Right lobe of liver (tissue), 6 donors: ENCODE measurements at places on chromosomes 3 and 15. TPM values are rescaled to one million over a fixed set of nuclear protein-coding genes. Genes with fewer than 3 reads are reported as not detected.

GREM1 gene
- total RNA-seq = 1.3 TPM

- H3K27ac ChIP-seq = no peak overlapping the region
- no peaks in the 10 kb centered on the region for H3K4me1 ChIP-seq
- no peaks in the 10 kb centered on the region for H3K36me3 ChIP-seq
- H3K4me3 ChIP-seq = no peak overlapping the region
These were observed 18.2 kb upstream of the EHHADH start for GRCh38 chr3:185272033-185272432.

ITIH4 gene
- 3,236 TPM for total RNA-seq

- no peaks in the 10 kb centered on the region for H3K27me3 ChIP-seq
- H3K36me3 ChIP-seq = no peaks in the 10 kb centered on the region
- no peak for DNase-seq
- no peak overlapping the region for H3K27ac ChIP-seq
- no peak overlapping the region for H3K4me3 ChIP-seq
These were observed 280.2 kb downstream of the LSAMP start for GRCh38 chr3:116165135-116165534.

DCLK3 gene
- total RNA-seq = 0.34 TPM

DNA sequence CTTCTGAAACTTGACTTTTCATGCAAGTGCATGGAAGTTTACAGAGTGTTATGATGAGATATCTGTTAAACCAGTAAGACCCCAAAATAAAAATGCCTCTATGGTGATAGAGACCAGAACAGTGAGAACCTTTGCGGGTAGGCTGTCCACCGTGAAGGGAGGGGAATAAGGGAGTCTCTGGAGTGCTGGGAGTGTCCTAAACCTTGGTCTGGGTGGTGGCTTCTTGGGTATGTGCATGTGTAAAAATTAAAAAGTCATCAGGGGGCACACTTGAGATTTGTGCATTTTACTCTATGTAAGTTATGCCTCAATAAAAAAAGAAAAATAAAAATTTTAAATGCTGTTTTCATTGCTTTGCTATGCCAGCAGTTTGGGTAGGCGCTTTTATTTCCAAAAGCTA, 38.2 kb upstream of the BNC1 start:
- no peaks in the 10 kb centered on the region for H3K27me3 ChIP-seq
- DNase-seq = no peak
- H3K4me1 ChIP-seq = no peaks in the 10 kb centered on the region
- H3K4me3 ChIP-seq = no peak overlapping the region
- H3K27ac ChIP-seq = no peak overlapping the region

DNA sequence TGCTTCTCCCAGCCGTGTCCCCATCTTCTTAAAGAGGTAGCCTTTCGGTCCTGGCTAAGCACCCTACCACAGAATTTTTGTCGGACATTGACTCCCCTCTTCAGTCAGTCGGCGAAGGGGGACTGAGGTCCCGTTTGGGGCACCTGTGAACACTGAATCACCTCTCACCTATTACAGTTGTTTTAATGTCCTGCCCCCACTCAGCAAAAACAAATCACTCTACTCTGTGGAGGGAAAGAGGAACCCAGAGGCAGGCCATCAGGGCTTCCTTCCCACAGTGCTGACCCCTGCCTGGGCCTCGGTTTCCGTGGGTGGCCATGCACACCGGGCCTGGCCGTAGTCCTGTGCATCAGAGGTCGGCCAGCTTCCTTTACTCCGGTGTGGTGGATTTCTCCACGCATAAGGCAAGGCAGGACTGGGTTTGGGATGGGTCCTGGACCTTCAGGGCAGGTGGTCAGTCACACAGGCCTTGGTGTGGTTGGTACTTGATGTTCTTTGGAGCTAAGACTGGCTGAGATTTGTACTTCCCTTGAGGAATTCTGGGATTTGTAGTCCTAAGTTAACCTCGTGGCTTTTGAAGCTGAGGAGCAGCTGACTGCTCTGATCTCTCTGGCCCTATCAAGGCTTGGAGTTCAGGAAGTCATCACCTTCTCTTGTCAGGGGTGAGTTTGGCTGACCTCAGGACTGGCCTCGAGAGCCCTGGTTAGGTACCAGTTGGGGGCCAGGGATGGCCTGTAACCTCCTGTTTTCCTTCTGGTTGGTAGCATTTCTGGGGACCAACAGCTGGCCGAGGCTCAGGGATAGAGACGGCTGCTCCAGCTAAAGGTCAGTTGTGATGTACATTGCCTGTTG, 627 bp upstream of the FAM131A start:
- DNase-seq = no peak
- H3K4me3 ChIP-seq = peak overlapping the region; percentile 65
- H3K27ac ChIP-seq = peak overlapping the region; percentile 75
- H3K36me3 ChIP-seq = peaks cover 30% of the 10 kb centered on the region
- H3K27me3 ChIP-seq = no peaks in the 10 kb centered on the region

- DNase-seq = no peak
- H3K36me3 ChIP-seq = no peaks in the 10 kb centered on the region
- H3K27ac ChIP-seq = no peak overlapping the region
- no peaks in the 10 kb centered on the region for H3K27me3 ChIP-seq
- H3K4me1 ChIP-seq = no peaks in the 10 kb centered on the region
These were observed 81.2 kb downstream of the NEK11 start for GRCh38 chr3:131107637-131108433.

IDH2 gene
- total RNA-seq = 271 TPM

DNA sequence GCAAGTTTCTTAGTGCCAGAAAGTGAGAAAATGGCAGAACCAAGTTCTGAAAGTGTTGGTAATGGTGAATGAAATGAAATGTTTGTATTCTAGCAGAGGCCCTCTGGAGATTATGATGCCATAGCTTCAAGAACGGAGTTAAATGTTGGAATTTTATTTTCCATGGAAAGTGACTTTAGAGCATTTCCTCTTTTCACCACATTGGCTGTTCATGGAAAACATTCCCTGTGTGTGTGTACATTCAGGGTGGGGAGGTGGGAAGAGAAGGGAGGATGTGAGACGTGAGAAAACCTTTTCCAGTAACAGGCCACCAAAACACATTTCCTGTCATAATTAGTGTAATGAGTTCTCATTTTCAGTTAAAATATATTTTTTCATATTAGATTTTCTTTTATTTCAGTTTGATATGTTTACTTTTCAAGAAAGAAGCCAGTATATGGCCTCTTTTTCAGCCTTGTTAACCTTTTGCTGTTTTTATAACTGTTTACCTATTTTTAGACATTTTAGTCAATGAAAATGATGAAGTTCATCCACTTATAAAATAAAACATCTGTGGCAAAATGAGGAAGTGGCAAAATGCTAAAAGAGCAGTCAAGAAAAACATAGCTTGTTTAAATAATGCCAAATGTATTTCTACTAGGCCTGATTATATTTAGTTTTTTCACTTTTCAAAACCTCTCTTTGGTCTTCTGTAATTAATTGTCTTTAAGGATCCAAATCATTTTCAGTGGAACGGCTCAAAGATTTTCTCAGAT, 21.6 kb downstream of the SAMMSON start:
- no peaks in the 10 kb centered on the region for H3K4me1 ChIP-seq
- H3K27me3 ChIP-seq = no peaks in the 10 kb centered on the region
- H3K27ac ChIP-seq = no peak overlapping the region
- no peak overlapping the region for H3K4me3 ChIP-seq
- no peak for DNase-seq

DNA sequence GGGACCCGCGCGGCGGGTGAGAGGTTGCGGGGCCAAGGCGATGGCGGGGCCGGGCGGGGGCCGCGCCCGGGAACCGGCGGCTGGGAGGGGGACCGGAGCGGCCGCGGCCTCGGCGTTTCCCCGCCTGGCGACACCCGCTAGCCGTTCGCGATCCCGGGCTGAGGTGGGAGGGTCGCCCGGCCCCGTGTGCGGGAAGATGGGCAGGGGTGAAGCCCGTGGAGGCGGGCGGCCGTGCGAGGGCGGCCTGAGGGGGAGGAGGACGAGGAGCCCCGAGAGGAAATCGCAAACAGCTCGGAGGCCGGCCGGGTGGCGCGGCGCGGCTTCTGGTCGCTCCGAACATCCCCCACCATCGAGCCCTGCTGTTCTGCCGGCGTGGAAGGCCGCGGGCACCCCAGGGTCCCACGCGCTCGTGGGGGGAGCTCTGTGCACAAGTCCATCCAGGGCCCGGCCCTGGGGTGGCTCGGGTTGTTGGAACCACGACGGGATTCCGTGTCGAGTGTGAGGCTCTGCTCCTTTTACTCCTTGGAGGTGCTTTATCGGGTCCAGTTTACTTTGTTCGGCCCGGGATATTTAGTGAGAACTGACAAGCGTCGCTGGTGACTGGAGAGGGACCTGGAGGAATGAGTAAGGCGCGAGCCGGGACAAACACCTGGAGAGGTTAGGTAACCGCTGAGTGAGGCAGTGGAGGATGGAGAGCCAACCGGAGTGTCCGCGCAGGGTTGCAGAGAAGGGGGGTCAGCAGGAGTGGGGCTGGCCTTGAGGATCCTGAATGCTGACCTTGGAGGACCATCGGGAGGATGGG, 728 bp downstream of the CRTC3 start:
- H3K27me3 ChIP-seq = no peaks in the 10 kb centered on the region
- DNase-seq = peak; percentile 65
- H3K27ac ChIP-seq = peak overlapping the region; percentile 80
- peaks cover 5% of the 10 kb centered on the region for H3K4me1 ChIP-seq
- peak overlapping the region; percentile 77 for H3K4me3 ChIP-seq

DNA sequence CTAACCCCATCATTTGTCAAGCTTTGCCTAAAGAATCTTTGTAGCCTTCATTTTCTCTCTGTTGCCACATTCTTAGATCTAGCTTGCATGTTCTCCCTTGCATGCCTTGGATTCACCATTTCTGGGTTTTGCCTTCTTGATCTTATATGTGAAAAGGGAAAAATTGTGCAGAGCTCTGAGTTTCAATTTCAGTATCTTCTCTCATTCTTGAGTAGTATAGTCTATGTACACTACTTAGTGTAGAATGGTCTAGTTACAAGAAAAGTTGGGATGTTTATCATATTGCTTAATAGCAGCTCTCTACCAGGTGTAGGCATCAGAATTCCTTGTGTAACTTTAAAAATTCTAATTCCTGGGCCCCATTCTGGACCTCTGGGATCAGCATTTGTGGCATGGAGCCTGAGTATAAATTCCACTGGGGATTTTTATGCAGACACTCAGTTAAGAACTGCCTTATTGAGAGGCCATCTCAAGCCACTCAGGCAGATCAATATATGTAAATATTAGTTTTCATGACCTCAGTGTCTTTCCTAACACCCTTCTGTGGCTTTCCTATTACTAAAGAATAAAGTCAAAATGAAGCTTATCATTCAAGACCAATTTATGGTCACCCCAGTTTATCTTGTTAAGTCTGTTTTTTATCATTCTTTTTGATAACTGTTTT, 23.4 kb downstream of the GTF2E1 start:
- H3K4me3 ChIP-seq = no peak overlapping the region

GRCh38 chr3:86234506-86235254, 756.3 kb downstream of the VGLL3 start:
- H3K4me1 ChIP-seq = no peaks in the 10 kb centered on the region
- H3K4me3 ChIP-seq = no peak overlapping the region
- no peaks in the 10 kb centered on the region for H3K27me3 ChIP-seq
- H3K27ac ChIP-seq = no peak overlapping the region
